T1000 (cell line): ENCODE measurements at places on chromosomes 4 and X.

DNA sequence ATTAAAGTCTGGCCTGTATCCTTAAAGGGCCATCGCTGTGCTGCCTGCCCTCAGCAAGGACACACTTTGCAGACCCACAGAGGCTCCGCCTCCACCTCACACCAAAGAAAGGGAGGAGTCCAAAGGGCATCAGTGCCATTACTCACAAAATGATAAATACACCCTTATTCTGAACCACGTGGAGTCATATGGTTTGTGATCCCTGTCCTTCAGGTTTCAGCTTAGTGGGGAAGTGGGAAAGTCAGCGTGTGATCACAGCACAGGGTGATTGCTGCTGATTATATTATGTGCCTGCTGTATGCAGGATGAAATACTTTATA lies 35.9 kb upstream of the MSANTD1 start:
- no peak for DNase-seq

DNA sequence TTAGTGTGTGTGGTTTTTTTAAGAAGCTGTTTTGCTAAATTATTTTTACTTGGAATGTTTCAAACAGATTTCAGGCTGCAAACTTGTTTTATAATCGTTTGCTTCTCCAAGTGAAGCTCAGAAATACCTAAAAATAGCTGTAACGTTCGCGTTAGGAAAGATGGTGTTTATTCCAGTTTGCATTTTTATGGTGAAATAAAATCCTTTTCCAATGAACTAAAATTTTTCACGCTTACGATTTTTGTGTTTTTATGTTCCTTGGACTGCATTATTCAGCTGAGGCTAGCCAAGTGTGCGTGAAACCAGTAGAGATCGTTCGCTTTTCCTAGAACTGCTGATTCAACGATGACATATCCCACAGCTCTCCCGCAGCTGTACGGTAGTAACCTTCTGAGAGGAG lies 10.9 kb downstream of the AKAP17A start:
- DNase-seq = no peak

- DNase-seq = no peak
Observed at GRCh38 chr4:178970433-178971140, 1528.3 kb upstream of the AGA start.

DNA sequence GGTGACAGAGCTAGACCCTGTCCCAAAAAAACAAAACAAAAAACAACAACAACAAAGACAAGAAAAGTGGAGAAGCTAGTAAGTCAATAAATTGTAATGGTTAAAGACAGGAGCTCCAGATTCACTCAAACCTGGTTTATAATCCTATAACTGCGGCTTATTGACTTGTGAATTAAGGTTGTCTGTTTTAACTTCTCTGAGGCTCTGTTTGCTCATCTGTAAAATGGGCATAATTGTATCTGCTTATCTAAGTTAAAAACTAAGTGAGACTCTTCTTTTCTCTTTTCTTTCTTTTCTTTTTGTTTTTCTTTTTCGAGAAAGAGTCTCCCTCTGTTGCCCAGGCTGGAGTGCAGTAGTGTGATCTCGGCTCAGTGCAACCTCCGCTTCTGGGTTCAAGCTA lies 84.9 kb downstream of the SOWAHB start:
- no peak for DNase-seq

DNA sequence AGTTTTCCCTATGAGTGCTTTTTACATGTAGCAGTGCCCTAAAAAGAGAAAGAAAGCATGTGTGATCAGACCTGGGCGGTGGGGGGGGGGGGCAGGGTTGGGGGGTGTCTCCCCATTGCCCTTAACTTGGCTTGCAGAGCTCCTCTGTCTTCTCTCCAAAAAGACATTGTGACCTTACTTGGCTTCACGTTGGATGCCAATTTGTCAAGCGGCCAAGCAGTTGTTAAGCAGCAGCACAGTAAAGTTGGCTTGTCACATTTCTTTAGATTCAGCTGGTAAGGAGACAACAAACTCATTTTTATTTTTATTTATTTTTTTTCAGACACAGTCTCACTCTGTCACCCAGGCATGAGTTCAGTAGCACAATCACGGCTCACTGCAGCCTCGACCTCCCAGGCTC lies 57.3 kb upstream of the ZNF157 start:
- DNase-seq = no peak

DNA sequence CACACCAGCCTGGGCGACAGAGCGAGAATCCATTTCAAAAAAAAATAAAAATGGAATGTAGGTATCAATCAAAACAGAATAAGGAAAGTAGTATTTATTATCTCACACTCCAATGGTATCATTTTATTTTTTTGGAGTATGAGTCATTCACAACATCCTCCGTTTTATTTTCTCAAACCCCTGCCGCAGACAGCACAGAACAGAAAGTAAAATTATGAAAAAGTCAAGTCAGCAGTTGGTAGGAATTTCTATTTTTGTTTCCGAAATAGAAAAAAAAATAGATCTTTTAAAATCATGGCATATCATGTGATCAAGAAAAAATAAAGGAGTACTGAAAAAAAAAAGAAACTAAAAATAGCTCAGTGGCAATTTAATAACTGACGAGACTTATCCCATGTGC lies 490.7 kb upstream of the TENM3 start:
- no peak for DNase-seq

GRCh38 chr4:21569638-21570037 lies 378.9 kb downstream of the KCNIP4 start:
- no peak for DNase-seq

DNA sequence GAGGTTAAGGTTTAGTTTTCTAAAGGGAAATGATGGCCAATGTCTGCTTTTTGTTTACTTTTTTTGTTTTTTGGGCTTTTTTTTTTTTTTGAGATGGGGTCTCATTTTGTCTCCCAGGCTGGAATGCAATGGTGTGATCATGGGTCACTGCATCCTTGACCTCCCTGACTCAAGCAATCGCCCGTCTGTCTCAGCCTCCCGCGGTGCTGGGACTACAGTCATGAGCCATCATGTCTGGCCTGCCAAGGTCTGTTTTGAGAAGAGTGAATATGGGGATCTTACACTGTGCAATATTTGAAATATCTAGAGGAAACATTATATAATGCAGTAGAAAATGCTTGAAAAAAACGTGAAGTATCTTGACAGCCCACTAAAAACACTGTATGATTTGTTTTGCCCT lies 162.5 kb downstream of the GASK1B start:
- DNase-seq = no peak

- no peak for DNase-seq
Observed at GRCh38 chr4:153206534-153206933, 2.3 kb downstream of the TRIM2 start.

- DNase-seq = no peak
Observed at GRCh38 chrX:117327373-117327772, 789.2 kb downstream of the KLHL13 start.

DNA sequence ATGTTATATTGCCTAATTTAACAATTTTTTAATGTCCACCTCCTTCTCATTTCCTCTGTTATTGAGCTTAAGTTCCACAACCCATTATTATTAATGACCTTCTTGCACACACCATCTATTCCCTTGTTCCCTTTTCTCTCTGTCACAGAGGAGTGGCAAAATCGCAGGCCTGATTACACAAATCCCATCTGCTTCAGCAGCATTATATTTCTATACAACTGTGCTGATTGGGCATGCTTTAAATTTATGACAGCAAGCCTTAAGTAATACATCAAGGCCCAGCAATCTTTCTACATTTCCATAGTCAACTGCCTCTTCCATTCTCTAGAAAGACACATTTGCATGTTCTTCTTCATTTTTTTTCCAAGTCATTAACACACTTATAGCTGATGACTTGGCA lies 423.8 kb downstream of the PRDM5 start:
- no peak for DNase-seq

DNA sequence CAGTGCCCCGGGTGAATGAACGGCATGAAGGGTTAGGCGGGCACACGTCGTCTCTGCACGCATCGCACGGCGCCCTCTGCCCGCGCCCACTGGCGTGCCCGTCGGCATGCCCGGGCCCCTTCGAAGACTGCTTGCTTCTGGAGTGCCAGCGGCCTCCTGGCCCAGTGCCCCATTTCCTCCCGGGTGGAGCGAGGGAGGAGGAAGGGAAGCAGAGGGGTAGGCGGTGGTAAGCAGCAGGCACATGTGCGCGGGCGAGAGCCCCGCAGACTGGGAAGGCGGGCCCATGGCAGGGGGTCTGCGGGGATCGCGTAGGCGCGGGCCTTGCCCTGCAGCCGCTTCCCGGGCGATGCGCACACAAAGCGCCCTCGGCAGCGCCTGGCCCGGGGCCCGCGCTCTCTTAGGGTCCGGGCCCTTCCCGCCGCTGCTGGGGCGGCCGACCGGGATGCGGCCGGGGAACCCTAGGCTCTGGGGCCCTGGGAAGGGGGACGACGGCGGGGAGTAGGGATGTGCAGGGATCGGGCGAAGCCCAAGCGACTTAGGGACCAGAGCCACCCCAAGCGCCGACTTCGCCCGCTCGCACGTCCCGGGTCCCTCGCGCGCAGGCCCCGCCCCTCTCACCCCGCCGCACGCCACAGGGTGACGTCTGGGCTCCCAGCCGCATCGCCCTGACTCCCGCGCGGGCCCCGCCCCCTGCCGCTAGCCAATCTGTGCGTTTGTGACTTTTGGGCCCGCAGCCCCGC lies 866 bp upstream of the EMD start:
- no peak for DNase-seq

GRCh38 chrX:134459683-134460004 lies 321 bp upstream of the HPRT1 start:
- DNase-seq = peak; percentile 22

DNA sequence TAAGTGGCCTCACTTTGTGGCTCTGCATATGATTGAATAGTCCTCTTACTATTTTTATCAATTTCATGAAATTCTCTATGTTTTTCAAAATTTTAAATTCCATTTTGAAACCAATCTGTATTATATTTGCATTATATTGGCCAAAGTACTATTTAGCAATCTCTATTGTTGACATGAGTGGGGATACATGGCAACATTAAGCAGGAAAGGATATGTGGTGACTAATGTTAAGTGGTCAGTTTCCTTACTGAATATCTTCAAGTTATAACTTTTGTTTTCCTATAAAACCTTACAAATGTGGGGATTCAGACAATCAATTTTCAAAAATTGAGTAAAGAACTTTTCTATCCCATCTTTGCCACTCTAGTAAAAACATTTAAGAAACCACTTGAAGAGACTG lies 10.2 kb downstream of the BBS7 start:
- DNase-seq = no peak

DNA sequence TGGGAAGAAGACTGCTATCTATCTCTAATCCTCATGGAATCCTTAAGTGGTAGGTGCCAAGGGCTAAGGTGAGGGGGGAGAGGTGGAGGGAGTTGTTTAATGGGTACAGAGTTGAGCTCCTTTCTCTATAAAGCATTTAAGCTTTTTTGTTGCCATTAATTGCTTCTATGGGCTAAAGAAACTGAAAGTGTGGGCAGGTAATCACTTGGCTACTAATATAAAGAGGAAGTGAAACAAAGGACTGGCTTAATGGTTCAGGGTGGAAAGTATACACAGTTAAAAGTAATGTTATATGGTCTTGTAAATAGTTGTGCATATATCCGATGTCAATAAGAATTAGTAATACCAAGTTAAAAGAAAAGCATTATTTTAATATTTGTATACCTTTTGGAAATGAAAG lies 83.9 kb downstream of the POLA1 start:
- no peak for DNase-seq

GRCh38 chrX:153327561-153327960 lies 6.0 kb upstream of the PNMA6F start:
- DNase-seq = no peak

- no peak for DNase-seq
Observed at GRCh38 chrX:80578517-80579105, 158.4 kb downstream of the TENT5D start.

DNA sequence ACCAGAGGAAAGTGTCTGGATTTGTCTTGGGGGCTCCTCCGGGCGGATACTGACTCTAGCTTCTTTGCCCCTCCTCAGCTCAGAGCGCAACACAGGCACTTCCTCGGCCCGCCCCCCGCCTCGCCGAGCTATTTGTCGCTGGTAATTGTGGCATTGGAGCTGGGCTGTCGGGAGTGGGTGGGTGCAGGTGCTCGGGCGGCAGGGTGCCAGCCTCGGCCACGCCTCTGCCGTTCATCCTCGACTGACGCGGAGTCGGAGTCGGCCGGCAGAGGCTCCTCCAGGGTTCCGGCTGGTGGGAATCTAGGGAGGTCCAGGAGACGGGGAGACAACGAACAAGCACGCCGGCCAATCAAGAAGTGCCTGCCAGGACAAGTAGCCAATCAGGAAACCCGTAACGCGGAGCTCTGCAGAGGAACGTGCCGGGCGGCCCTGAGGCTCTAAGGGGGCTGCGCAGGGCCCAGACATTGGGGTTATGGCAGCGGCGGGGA lies 3.9 kb upstream of the SYN1 start:
- DNase-seq = no peak

DNA sequence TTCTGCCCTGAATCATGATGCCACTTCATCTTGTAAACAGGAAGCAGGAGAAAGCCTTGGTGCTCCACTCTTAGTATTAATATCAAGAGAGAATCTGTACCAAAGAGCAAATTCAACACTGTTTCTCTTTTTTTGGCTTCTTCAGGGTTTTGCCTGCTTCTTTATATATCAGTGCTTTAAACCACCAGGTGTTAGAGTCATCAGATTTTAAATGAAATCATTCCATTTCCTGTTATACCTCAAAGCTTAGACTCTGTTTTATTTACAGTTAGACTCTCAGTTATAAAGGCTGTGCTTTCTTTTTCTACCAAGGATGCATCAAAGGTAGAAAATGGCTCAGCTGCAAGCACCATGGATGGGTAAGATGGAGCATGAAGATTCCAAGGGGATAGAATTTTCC lies 350.9 kb downstream of the CAMK2D start:
- DNase-seq = no peak

DNA sequence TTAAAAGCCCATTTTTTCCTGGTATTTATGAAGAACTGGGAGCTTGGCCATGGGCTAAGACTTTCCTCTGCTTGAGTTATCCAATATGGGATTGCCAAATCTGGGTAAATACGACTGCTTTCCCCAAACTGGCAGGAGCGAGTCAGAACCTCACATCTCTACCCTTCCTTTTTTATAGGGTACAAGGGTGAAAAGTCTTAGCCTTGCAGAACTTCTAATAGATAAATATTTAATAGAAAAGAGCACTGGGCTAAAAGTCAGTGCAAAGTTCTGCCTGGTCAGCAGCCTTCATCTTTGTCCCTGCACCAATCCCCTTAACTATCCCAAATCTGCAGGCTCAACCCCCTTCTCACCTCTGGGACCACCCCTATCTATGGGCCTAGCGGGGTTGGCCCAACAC lies 61.6 kb upstream of the ACSL1 start:
- DNase-seq = no peak

DNA sequence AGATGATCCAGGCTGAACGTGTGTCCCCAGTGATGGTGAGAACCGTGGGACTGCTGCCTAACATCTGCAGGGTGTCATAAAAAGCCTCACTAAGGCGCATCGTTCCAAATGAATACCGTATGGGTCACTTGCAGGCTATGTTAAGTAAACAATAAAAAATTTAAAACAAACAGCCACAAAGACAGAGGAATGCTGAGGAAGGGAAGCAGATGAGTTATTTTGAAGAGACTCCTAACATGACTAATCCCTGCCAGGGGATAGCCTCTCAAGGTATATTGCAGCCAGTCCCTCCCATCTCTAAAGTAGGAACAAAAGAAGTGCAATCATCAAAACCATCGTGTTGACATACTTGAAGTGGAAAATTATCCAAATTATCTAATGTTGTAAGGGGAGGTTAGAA lies 83.8 kb downstream of the UNC5C start:
- no peak for DNase-seq
